ENCODE measurements at places on chromosomes 3 and 15. TPM values are rescaled to one million over a fixed set of nuclear protein-coding genes. Genes with fewer than 3 reads are reported as not detected.

SLC25A36 gene
- 166 TPM for total RNA-seq

FBXO40 gene
- not detected for total RNA-seq

ZNF774 gene
- total RNA-seq = 1.1 TPM

CFAP100 gene
- not detected for total RNA-seq

A4GNT gene
- total RNA-seq = not detected

PRSS50 gene
- total RNA-seq = not detected

FAM43A gene
- 2.4 TPM for total RNA-seq

CPNE4 gene
- total RNA-seq = not detected

TERC gene
- 9.0 TPM for total RNA-seq

NR2E3 gene
- total RNA-seq = not detected

DNAH12 gene
- not detected for total RNA-seq

KNL1 gene
- total RNA-seq = 0.59 TPM

GABRR3 gene
- not detected for total RNA-seq

ZNF639 gene
- 90.8 TPM for total RNA-seq

CHRNA7 gene
- not detected for total RNA-seq
